ENCODE measurements at places on chromosomes 4 and X.

GRCh38 chr4:11439836-11440235 is 11.1 kb upstream of the HS3ST1 start:
- no peak for DNase-seq

GRCh38 chr4:25100021-25100555 is 60.2 kb downstream of the SEPSECS start:
- DNase-seq, result no peak

DNA sequence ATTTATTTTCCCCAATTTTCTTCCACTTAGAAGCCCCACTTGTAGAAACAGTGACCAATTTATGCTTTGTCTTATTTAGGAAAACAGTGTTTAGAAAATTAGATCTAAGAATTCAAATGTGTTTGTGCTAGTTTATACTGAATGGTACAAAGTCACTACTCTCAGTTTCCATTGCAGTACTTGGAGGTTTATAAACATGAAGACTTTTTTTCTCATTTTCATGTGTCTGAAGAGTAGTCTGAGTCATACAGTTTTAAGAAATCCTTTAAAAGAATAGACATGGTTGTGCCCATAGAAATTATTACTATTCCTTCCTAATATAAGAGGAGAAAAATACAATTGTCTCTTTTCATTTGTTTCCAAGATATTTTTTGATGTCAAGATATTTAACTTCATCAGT is 458.7 kb downstream of the NAF1 start:
- no peak for DNase-seq

DNA sequence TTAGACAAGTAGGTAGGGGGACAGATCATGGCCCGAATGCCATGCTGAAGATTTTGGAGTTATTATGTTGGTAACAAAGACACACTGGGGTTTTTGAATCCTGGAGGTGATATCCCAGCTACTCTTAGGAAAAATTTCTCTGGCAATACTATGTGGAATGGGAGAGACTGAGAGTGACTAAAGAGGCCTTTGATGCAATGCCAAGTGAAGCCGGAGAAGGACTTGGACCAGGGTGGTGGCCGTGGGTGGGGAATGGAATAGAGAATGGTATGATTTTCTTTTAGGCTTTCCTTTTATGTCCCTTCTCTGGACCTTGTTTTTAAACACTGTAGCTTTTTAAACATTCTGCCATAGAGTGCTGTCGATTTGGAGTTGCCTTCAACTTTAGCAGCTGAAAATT is 141.6 kb downstream of the DCLK2 start:
- DNase-seq, result no peak

- DNase-seq, result no peak
These were observed 168.7 kb downstream of the GASK1B start for GRCh38 chr4:158004101-158004500.

DNA sequence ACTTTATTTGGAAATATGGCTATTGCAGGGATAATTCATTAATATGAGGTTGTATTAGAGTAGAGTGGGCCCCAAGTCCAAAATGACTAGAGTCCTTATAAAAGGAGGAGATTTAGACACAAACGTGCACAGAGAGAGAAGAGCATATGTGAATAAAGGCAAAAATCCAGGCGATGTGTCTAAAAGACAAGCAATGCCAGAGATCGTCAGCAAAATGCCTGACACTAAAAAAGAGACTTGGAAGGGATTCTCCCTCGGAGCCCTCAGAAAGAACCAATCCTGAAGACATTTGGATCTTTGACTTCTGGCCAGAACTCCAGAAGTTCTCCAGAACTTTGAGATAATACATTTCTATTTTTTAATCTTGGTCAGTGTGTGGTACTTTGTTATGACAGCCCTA is 472.1 kb downstream of the NLGN4X start:
- DNase-seq, result no peak

DNA sequence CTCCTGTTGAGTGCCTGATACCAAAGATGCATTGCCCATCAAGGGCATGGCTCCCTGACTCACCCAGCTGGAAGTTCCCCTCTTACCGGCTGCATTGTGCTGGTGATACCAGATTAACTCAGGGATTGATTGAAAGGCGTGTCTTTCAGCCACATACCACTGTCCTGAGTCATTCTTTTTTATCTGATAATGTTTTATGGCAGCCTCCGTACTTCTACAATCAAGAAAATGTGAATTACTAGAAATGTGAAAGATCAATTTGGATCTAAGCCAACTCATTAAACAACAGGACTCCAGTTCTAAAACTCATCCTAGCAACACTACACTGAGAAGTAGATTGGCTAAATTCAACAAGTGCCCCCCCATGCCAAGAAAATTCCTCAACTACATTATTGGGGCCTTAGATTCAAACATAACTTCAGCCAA is 40.0 kb downstream of the TXK start:
- peak; percentile 72 for DNase-seq

DNA sequence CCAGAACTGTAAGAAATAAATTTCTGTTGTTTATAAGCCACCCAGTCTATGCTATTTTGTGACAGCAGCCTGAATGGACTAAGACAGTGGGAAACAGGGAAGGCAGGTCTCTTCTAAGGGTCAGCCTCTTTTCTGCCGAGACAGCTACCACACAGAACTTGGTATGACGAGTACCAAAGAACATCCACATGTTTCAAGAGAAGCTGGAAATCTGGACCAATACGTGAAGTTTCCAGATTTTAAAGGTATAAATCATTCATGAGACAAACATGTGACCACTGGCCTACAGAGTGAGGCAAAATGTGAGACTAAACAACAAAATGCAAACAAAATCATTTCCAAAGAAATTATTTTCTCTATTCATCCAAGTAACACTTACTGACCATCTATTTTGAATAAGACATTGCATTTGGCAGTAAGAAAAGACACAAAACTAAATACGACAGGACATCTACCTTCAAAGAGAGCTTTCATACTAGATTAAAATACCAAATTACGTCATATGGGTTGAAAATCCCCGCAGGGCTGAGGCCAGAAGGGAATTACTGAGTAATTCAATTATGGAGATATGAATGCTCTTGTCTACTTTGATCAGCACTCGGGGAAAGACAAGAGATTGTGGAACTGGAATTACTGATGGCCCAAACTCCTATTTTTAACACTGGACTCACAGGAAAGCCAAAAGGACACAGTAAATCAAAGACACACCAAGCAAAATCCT is 7.2 kb downstream of the SCARB2 start:
- no peak for DNase-seq

- DNase-seq, result no peak
These were observed 310.5 kb downstream of the RAPGEF2 start for GRCh38 chr4:159413306-159413943.

DNA sequence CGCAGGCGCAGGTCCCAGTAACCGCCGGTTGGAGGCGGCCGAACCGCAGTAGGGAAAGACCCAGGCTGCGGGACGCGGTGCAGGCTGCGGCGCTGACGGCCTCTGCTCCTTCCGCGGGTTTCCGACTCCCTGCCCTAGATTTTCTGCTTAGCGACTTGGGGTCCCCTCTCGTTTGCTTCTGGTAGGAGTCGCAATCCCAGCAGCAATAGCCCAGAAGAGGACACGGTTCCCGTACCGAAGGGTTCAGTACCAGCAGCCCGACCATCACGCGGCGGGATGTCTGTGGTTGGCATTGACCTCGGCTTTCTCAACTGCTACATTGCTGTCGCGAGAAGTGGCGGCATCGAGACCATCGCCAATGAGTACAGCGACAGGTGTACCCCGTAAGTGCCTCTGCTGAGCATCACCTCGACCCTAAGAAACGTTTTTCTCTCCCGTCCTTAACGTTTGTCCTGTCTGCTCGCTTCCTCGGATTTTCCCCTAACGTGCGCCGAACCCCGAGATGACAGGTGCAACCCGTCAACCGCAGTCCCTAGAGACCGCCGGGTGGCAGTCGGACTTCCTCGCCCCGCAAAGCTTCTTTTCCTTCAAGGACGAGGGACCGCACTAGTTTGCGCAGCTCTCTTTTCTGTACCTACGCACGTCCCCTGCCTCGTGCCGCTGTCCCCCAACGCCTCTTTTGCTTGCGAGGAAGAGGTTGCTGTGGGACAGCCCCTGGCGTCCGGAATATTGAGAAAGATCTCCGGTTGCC is at the start of gene HSPA4L:
Gene HSPA4L (plus strand): TSS at position 48 of the 751 bp plus-strand sequence. CDS start 229 bp downstream, at position 277.
- DNase-seq, result peak; percentile 83

GRCh38 chrX:106726485-106727437 is at the start of gene RNF128:
Gene RNF128, plus strand, starts transcription at chrX:106726701. Its CDS starts 213 bp downstream, at chrX:106726914.
- peak; percentile 51 for DNase-seq

- no peak for DNase-seq
These were observed 338.8 kb downstream of the BCOR start for GRCh38 chrX:39758791-39759525.

- DNase-seq, result no peak
These were observed 1071.2 kb upstream of the ADGRL3 start for GRCh38 chr4:60128888-60129287.

GRCh38 chr4:126850286-126850685 is 782.5 kb upstream of the INTU start:
- DNase-seq, result no peak

DNA sequence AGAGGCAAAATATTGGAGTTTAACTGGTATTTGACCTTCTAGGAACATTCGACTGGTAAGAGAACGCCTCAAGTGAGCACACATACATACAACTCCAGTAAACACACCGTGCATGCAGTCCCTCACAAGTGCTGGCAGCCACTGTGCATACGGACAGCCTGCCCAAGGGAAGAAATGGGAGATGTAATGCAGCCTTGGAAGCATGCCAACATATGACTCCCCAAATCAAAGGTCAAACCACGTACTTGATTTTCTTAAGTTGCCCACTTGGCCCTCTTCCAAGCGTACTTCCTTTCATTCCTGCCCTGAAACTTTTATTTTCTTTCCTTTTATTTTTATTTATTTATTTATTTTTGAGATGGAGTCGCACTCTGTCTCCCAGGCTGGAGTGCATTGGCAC is 206.6 kb downstream of the SPRY1 start:
- DNase-seq, result no peak

DNA sequence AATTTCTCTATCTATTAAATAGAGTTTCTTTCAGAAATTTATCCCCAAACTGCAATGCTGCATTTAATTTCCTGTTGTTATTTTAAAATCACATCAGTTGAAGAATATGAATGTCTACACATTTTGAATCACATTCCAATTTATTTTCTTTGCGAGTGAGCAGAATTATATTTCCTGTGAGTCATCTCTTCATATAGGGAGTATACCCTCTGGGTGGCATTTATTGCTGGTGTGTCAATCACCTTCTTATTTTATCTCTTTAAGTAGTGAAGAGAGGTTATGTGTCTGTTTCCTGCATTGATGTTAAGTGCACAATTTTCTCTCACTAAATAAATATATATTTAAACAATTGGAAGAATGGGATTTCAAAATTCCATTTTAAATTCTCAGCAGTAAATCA is 511.0 kb upstream of the ATOH1 start:
- DNase-seq, result no peak

- DNase-seq, result no peak
These were observed 8.9 kb upstream of the NAP1L5 start for GRCh38 chr4:88706574-88706973.

DNA sequence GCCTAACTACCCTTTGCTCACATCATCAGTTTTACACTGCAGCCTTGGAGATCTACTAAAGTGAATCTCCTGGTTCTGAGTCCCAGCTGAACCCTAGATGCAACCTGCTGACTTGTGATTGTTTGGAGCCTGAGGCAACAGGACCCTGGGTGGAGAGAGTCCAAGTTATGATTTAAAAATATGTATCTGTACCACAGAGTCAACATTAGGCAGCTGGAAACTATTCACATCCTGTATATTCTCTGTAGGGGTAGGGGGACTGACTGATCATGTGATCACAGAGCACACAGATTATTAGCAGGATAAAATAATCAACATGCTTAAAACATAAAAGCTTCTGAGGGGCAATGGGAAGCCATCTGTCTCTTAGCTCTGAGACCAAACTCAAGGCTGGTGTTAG is 52.1 kb downstream of the CT47B1 start:
- no peak for DNase-seq

GRCh38 chr4:105208561-105208960 is 61.9 kb downstream of the TET2 start:
- no peak for DNase-seq

DNA sequence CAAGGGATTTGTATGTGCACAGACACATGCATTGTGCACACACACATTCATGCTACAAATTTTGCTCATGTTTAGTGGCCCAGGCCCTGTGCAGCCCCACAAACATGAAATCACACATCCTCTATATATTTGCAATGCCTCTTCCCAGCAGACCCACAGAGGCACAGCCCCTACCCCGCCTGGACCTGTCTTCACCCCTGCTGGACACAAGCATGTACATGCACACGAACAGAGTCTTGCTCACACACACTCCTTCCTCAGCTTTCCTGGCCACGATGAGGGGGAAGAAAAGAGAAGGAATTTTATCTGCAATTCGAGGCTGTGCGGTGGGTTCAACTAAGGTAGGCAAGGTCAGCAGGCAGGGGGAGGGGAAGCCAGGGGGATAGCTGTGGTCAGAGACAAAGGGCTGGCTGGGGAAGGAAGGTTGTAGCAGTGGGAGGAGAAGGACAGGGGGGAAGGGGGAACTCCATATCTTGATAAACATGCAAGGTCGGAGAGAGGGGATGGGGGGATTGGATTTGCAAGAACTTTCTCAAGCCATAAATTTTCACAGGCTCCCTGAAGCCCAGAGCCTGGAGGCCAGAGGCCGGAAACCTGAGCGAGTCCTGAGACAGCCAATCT is 156.4 kb downstream of the EFNB1 start:
- no peak for DNase-seq

DNA sequence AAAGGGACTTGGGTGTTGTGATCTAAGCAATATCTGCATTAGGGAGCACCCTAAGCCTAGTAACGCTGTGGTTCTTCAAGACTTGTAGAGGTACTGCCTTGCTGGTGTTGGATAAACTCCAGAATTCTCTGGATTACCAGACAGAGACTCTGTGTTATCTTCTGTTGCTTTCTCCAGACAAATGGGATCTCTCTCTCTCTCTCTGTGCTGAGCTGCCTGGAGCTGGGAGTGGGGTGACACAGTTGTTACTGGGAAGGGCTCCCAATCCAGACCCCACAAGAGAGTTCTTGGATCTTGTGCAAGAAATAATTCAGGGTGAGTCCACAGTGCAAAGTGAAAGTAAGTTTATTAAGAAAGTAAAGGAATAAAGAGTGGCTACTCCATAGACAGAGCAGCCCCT is 48.8 kb downstream of the MCUB start:
- no peak for DNase-seq

DNA sequence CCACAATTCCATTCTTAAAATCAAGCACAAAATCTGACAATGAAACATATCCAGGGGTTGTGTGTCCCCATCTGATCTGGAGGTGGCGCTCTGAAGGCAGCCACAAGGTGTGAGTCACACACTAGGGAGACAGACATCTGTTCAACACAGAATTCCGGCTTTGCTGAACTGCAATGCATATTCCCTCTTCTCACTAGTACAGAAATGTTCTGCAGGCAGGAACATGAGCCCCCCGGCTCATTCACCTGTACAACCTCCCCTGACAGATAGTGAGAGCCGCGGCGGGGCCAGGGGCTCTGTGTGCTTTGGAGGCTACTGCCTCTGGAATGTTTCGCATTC is 41.9 kb downstream of the WDR1 start:
- no peak for DNase-seq

GRCh38 chr4:13169731-13170525 is 314.2 kb downstream of the RAB28 start:
- DNase-seq, result no peak

GRCh38 chrX:109841869-109842579 is 109.0 kb upstream of the ACSL4 start:
- DNase-seq, result no peak

- no peak for DNase-seq
These were observed 34.0 kb upstream of the CYBB start for GRCh38 chrX:37745835-37746217.
